ENCODE measurements at places on chromosomes 3 and 15.

GRCh38 chr3:121786485-121786884 is 36.9 kb upstream of the GOLGB1 start:
- no peak for DNase-seq

DNA sequence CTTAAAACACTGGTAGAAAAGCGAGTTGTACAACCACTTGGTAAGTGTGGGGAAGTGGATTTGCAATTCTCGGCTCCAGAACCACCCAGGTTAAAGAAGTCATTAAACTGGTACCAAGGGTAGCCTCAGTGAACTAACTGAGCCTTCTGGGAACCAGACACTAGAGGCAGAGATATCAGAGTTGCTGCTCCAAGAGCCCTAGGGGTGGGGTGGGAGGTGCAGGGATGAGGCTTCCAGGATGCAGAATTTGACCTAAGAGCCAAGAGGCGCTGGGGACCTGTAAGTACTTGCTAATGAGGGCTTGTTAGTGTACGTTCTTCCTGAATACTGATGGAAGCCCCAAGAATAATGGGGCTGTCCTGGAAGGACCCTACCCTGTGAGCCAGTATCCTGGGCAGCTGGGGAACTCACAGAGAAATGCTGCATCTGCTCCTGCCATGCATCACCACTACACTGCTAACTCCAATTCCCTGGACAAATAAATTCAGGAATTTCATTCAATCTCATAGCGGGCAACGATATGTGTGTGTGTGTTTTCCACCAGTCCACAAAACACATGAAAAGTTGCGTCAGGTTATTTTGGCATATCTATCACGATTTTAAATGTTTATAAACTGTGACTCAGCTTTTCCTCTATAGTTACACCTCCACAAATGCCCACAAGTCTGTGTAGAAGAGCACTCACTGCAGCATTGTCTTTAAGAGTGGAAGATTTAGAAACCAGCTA is 23.8 kb downstream of the STIMATE start:
- DNase-seq, result no peak

- no peak for DNase-seq
Measured at GRCh38 chr3:17088602-17089313, 204.0 kb downstream of the PLCL2 start.

DNA sequence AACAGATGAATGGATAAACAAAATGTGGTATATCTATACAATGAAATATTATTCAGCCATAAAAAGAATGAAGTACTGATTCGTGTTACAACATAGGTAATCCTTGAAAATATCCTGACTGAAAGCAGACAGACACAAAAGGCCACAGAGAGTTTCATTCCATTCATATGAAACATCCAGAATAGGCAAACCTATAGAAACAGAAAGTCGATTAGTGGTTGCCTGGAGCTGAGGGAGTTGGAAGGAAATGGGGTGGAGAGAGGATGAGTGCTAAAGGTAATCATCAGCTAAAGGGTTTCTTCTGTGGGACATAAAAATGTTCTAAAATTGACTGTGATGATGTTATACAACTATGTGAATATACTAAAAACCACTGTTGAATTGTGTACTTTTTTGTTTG is 22.9 kb downstream of the FOXP1 start:
- no peak for DNase-seq

DNA sequence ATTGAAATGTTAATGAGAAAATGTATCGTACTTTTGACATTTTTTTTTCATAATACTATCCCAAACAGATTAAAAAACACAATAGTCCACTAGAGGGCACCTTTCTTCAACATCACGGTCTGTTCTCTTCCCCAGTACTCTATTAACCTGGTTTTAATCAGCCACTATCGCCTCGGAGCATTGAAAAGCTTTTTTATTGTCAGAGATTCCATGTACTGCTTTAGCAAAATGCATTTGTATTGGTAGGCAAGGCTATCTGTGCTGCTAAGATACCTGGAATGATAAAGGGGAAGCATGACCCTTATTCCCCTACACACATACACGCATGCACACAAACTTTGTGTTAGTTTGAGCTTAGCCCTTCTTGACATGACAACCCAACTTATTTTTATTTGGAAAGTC is 160.1 kb upstream of the IL12A start:
- DNase-seq, result no peak

GRCh38 chr15:58139276-58139988 is 1.3 kb downstream of the AQP9 start:
- DNase-seq, result no peak

- no peak for DNase-seq
Measured at GRCh38 chr15:39731266-39731665, 51.4 kb downstream of the FSIP1 start.

GRCh38 chr3:159844801-159845261 is 143.8 kb upstream of the IL12A start:
- DNase-seq, result no peak

DNA sequence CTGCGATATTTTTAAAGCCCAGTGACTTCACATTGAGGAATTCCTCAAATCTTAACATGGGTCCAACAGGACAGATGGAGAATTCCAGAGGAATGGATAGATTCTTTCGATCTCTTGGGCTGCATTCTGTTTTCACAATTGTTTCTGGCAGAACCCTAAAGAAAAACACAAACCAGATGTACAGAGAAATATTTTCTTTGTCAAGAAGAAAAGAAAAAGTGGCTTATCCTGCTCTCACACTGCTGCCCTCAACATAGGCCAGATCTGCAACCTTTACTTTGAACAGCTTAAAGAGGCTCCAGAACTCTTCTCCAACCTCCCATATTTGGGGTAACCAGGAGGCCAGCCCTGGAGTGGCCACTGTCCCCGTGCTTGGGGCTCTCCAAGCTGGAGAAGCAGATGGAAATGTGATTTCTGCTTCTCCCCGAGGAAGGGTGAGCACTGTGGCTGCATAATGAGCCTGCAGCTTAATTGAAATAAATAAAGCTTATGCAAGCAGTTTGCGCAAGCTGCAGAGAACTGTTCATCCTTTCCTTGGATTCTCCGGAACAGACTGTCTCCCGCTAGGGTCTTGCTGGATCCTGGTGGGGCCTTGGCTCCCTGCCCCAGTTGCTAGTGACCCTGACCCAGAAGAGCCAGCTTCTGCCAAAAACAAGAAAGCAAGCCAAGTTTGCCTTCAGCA is 453.2 kb upstream of the PROK2 start:
- DNase-seq, result no peak

DNA sequence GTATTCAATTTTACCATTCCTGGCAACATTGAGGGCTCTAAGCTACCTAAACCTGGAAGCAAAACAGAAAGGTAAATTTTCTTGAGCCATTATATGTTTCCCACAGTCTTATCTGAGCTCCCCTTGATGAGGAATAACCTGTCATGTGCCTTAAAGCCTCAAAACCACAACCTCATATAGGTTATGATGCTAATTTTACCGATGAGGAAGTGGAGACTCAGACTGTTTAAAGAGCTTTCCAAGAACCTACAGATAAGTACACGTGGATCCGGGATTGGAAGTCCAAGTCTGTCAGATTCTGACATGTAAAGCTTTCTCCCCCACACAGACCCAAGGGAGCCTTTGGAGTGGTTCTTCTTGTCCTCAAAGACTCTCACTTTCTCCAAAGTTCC is 140.5 kb downstream of the SEMA6D start:
- DNase-seq, result no peak

DNA sequence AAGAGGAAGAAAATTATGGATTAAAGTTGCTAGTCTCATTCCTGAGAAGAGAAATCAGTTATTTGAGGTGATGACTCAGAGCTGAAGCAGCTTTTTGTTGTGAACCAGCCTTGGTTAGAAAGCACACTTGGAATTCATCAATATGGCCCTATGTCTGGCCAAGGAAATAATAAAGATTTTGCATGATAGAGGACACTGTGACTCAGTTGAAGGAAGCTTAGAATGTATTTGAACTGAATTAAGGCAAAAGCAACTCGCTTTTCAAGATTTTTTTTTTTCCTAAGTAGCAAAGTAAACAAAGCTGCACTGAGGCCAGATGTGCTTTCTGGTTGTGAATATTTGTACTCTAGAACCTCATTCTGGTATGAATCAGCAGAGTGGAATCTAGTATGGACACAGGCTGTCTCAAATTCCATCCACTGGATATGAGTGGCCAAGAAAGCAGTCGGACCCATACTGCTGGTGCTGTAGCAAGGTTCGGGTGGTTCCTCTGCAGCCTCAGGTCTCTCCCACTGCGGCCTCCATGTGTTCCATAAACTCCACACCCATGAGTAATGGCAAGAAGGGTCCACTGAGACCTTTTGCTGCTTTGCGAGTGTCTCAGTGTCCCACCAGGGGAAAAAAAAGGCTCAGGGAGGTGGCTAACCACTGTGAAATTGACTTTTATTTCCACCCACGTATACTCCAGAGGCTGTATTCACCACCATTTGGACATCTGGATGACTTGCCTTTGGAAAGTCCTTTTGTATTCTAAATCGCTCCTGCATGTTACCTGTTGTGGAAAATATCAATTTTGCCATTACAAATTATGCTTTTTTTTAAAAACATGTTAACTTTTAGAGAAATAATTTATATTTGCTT is 53.1 kb downstream of the TGFBR2 start:
- DNase-seq, result no peak

DNA sequence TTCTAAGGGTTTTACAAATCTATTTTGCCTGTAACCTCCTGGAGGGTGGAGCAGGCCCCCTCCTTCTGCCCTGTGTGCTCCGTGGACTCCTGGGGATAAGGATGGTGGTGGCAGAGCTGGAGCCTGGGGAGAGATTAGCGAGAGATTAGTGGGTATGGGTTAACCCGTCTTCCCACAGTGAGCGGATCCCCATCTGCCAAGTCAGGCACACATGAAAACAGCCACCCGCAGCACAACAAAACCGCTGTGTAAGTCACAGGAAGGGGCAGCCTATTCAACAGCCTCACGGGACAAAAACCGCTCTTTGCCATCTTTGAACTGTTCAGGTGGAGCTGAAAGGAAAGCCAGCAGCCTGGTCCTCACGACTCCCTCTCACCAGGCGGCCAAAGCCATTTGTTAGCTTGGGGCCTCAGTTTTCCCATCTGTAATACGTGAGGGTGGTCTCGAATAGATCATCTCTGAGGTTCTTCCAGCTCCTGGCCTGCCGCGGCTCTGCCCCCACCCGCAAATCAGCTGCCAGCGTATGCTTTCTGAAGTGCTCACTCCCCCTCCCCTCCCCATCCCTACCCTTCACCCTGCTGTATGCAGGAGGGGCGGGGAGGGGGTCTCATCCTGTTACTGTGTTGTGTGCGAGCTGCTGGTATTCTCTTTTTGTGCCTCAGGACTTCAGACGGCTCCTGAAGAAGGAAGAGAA is 43.6 kb downstream of the PDIA5 start:
- DNase-seq, result no peak

GRCh38 chr3:127441764-127442163 is 148.8 kb downstream of the TPRA1 start:
- DNase-seq, result no peak

DNA sequence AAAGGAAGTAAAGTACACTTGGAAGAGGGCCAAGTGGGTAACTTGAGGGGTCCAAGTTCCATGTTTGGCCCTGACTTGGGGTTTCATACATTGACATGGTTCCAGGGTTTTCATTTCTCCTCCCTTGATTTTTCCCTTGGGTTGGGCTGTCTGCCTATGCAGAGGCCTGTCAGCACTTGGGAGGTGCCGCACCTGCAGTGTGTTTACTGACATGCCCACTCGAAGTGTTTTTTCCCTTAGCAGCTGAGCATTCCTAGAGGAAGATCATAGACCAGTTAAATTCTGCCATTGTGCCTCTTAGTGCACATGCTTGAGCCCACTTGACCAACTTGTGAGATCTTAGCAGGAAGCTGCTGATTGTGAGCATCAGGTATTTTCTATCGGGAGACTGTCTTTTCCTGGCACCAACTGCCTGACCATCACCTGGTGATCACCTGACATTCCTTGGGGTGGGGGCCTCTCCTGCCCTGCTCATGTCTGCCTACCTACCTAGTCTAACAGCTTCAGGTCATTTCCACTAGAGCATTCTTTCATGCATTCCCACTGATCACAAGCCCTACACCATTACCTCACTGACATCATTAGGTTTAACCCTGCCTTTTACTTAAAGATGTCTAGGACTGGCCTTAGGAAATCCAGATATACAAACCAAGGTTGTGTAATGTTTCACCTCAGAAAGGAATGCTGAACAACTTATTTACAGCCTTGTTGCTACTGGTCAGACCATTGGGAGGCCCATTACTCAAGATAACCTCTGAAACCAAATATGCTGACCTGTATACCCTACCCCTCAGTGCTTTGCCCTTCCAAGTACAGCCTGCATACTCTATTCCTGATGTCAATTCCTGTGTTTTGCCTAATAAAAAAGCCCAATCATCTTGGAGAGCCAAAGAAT is 68.3 kb downstream of the CD47 start:
- no peak for DNase-seq

- no peak for DNase-seq
Measured at GRCh38 chr15:70147778-70148177, 50.1 kb upstream of the TLE3 start.

- no peak for DNase-seq
Measured at GRCh38 chr15:96334017-96334704, 3.7 kb downstream of the NR2F2 start.

- no peak for DNase-seq
Measured at GRCh38 chr3:153051427-153052095, 110.5 kb upstream of the RAP2B start.
